Smooth muscle cell of the brain vasculature (primary cell): ENCODE measurements at places on chromosomes 12 and 14.

DNA sequence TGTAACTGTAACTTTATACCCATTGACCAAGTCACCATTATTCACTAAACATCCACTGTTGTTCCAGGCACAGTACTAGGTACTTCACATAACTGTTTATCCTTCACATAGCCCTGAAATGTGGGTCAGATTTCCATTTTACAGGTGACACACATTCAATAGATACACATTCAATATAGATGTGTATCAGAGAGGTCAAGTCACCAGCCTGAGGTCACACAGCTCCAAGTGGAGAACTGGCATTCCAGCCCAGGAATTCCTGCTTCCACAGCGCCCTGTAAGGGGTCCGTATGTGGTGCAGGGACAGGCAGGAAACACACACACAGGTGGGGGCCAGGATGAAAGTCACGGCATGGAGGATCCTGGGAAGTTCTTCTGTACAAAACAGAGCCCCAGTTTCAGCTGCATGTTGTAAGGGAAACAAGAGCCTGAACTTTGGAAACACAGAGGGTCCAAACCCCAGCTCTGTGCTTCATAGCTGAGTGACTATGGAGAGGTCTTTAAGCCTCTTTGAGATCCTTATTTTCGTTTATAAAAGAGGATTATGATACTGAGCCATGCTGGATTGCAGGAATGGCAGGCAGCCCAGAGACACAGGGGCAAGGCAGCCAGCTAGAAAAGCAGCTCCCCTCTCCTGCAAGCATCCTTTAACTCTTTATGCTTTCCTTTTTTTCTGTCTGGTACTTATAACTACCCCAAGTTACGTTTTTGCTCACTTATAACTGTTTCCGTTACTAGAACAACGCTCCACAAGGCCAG is 50.3 kb upstream of the DICER1 start:
- no peak for DNase-seq

- DNase-seq, result peak; percentile 6
Observed at GRCh38 chr14:69535230-69535848, 39.3 kb downstream of the CCDC177 start.

DNA sequence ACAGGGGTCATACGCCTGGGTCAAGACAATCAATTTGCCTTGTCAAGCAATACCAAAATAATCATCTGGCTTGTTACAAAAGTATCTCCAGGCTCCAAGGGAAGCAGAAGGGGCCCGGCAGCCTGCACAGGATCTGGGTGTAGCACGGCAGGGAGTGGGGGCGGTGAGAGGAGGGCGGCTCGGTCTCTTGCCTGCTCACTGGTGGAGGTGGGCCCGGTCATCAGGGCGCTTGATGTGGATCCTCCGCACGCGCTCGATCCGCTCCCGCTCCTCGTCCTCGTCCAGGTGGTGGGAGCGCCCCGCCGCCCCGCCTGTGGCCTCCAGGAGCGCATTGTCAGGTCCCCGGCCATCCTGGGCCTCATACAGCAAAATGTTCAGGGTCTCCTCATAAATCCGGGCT is 25.7 kb downstream of the KCTD10 start:
- DNase-seq, result no peak

DNA sequence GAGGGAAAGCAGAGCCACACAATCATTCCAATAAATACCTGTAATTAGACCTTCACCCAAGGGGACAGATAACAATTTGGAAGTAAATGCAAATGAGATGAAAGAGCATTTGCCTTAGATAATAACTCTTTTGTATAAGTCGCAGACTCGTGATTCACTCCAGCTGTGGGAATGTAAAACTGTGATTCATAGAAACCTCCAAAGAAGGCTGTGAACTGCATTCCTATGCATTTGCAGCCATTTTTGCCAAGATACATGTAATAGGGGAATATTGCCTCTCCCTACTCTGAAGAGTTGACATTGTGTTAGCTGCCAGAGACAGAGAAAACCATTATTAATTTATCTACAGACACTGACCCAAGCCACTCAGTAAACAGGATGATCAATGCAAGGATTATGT is 181.9 kb upstream of the ARHGAP5 start:
- DNase-seq, result no peak

DNA sequence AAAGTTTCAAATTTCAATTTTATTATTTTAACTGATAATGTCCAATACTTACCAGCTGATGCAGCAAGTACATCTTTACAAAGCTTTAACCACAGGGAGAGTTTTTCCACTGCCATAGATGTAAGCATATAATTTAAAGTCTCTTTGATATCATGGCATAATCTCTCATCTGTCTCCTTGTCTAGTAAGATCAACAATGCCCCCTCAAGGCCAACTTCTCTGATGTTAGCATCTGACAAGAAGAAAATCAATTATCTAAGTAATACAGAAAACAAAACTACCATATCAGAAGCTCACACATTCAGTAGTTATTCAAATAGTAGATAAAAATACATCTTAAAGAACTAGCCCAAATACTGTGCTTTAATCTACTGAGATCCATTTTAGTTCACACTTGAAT is 94.2 kb downstream of the HEATR5A start:
- DNase-seq, result peak; percentile 7

GRCh38 chr12:18851271-18851670 is 113.4 kb downstream of the CAPZA3 start:
- DNase-seq, result no peak

DNA sequence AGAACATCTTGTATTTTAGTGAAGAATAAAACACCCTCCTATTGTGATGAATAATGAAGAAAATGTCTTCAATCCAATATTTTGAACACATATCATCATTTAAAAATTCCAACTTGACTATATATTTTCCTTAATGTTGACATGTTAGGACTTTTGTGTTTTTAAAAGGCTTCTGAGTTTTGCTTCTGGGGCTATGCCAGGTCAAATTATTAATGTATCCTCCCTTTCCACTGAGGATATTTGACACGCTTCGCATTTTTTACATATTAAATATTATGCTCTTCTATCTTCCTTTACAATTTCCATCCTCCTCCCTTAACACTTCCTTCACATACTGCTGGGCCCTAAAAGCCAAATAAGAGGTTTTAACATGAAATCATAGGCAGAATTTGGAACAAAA is 20.6 kb downstream of the RERG start:
- DNase-seq, result no peak

GRCh38 chr14:65482757-65483438 is 70.4 kb downstream of the FUT8 start:
- no peak for DNase-seq

DNA sequence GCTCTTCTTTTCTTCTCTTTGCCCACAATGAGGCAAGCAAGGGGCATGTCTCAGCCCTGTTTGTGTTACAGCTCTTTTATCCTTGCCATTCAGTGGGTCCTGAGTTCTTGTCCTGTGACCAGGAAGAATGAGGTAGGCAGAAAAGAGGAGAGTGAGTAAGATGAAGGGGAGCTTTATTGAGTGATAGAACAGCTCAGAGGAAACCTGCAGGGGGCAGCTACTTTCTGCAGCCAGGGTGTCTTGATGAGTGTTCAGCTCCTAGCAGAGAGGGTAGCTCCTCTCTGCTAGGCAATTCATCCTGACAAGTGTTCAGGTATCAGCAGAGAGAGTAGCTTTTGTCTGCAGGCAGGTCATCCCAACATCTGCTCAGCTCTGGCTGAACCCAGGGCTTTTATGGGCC is 41.0 kb downstream of the HSD17B6 start:
- no peak for DNase-seq

GRCh38 chr12:75481013-75481705 is 604 bp downstream of the GLIPR1 start:
- DNase-seq, result no peak

- DNase-seq, result no peak
Observed at GRCh38 chr14:102497998-102498677, 11.4 kb downstream of the ANKRD9 start.
